ENCODE measurements at places on chromosomes 4 and X.

DNA sequence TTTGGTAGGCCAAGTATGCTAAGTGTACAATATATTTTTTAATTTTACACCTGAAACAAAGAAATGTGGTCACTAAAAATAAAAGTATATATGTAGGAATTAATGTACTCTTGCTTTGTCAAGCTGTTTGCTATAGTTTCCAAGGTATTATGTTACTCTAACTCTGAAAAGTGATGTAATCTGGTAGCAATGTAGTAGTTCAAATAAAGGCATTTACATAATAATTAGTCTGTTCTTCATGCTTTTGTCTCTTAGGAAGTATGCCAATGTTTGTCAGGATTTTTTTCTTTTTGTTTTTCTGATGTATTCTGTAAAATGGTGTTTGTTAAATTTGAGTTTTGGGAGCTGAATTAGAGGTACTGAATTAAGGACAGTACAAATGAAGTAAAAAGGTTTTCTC, 89.5 kb downstream of the PLS3 start:
- DNase-seq = no peak

GRCh38 chr4:14650127-14650526, 352.2 kb upstream of the CPEB2 start:
- DNase-seq = no peak

- no peak for DNase-seq
Measured at GRCh38 chr4:73860181-73860580, 7.1 kb downstream of the PF4V1 start.

DNA sequence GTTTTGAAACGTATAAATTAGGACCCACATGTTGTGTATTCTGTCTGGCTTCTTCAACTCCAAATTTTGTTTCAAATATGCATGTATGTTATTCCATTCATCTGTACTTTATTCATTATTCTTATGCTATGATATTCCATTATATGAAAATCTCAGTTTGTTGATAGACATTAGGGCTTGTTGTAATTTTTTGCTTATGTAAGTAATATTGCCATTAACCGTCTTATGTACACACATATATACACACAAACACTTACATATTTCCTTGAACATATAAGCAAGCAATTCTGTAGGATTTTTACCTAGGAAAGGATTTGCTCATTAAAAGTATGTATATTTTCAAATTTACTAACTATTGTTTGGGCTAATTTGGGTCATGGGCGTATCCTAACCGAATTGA, 808.0 kb upstream of the MAGEB2 start:
- DNase-seq = no peak

- DNase-seq = no peak
Measured at GRCh38 chr4:152501846-152502536, 33.9 kb downstream of the FBXW7 start.

- DNase-seq = no peak
Measured at GRCh38 chr4:126851391-126851790, 781.4 kb upstream of the INTU start.
